Hindlimb muscle (tissue), 1 donor: ENCODE measurements at places on chromosomes 6 and 20. TPM values are rescaled to one million over a fixed set of nuclear protein-coding genes. Genes with fewer than 3 reads are reported as not detected.

DNA sequence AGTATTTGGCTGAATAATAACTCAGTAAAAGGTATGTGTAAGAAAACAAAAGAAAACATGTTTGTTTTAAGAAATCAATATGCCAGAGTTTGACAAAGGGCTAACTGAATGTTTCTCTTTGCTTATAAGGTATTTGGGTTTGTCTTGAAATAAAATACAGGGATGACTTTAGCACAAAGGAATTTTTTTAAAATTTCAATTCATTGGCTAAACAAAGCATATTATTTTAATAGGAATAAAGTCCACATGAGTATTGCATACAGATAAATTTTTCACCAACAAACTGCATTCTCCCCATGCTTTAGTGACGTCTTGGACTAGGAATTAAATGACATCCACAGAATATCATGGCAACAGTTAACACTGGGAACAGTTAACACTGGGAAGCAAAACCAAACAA is 480.0 kb upstream of the JAG1 start:
- no peak for DNase-seq

DNA sequence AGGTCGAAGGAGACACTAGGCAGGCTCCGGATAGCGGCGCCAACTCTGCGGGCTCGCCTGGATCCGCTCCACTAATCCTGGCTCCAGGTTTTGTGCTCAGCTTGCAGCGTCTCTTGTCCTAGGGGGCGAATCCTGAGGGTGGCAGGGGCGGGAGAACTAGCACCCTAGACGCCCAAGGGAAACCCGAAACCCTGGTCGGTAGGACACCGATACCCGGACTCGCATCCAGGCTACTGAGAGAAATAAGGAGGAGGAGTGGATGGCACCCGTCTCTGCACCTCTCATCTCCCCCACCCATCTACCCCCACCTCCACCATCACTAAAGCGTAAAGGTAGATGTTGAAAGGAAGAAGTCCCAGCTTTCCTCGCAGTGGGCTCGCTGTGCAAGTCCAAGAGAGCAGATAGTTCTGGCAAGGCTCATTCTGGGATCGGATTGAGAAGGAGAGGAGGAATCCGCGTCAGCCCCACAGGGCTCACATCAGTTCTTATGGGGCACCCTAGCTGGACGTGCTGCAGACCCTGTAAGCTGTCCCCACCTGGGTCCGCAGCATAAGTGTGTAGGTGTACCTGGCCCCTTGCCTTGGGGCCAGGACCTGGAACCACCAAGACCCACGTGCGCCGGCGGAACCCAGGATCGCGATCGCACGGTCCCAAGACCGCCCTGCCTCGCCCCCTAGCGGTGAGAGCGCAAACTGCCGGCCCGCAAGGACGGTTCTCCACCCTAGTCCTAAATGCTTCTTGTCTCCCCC is 6.9 kb downstream of the SLC32A1 start:
- peak; percentile 55 for DNase-seq

DNA sequence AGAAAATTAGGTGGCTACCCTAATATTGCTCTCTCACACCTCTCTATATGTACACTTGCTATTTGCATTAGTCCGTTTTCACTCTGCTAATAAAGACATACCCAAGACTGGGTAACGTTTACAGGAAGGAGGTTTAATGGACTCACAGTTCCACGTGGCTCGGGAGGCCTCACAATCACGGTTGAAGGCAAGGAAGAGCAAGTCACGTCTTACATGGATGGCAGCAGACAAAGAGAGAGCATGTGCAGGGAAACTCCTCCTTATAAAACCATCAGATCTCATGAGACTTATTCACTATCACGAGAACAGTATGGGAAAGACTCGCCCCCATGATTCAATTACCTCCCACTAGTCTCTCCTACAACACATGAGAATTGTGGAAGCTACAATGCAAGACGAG is 53.4 kb downstream of the EPM2A start:
- no peak for DNase-seq

DNA sequence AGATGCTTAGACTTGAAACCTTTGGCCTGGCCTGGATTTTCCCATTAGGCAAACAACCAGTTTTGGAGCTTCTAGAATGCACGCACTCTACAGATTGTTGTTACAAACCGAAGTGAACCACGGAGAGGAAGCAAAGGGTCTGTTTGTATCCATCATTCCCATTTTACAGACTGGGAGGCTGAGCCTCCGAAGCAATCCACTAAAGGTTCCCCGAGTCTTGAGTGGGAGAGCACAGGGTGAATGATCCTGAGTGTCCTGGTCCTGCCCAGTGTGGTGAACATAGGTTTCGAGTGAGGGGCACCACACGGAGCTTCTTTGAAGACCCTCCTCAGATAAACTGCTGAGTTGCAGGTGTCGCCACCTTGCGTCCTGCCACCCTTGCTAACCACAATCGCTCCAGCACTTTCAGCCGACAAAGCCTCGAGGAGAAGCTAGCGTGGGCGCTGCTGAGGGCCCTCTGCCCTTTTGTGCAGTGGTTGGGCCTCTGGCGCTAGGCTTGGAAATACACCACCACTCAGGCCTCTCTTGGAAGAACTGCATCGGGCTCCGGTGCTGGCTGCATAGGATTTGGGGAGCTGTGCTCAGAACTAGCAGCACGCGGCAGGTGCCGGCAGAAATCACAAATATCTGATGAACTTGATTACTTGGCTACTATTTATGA is 1.4 kb upstream of the PRDM13 start:
- no peak for DNase-seq

- DNase-seq: no peak
Observed at GRCh38 chr6:149223904-149224351, 93.6 kb upstream of the TAB2 start.

DNA sequence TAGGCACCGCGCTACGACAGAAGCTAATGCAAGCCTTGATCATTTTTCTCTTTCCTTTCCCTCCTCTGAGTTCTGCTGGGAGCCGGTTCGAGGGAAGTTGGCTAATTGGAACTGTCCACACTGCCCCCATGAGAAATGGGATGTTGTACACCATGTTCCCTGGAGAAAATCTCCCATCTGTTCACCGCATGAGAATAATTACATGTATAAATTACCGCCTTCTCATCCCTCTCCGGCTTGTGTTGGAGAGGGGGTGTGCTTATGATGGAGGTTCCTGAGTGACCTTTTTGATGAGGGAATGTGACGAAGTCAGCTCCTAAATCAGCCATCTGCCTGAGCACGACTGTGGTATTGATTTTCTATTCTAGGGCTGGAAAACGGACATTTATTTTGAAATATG is 320.2 kb upstream of the SULF2 start:
- DNase-seq: no peak

DNA sequence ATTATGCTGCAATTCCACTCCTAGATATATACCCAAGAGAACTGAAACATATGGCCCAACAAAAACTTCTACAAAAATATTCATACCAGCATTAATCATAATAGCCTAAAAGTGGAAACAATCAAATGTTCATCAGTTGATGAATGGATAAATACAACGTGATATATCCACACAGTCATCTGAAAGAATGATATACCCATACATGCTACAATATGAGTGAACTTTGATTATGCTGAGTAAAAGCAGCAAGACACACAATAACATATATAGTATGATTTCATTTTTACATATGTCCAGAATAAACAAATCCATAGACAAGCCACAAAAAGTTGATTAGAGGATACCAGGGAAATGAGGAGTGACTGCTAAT is 30.7 kb downstream of the CDK19 start:
- DNase-seq: no peak

- no peak for DNase-seq
Observed at GRCh38 chr6:43972179-43972912, 154.9 kb downstream of the MRPL14 start.

DNA sequence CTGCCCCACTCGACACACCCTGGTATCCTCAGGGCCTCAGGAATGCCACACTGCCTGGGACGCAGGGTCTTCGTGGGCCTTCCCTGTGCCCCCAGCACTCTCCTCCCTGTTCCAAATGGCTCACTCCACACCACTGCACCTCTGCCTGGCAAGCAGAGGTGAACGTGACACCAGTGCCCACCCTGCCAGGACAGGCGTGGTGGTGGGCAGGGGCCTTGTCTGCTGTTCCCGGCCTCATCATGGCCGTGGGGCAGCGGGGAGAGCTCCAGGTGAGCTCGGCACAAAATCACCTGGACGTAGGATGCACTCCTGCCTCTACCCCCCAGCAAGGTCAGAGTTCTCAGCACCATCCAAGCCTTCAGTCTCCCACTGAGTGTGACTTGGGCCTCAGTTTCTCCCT is 202.4 kb downstream of the SMOC2 start:
- no peak for DNase-seq

DNA sequence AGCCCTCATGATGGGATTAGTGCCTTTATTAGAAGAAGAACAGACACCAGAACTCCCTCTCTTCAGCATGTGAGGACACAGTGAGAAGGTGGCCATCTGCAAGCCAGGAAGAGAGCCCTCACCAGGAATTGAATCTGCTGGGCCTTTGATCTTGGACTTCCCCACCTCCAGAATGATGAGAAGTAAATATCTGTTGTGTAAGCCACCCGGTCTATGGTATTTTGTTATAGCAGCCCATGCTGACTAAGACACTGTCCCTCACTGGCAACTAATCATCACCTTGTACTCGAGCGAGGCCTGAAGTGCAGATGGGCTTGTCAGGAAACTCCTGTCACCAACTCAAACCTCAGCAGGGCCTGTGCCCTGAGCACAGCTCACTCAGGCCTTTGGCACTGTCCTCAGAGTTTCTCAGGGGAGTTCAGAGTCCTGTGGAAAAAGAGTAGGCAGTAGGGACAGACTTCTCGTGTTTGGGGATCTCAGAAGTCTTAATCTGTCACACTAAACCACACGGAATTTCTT is 62.0 kb downstream of the UST start:
- no peak for DNase-seq

DNA sequence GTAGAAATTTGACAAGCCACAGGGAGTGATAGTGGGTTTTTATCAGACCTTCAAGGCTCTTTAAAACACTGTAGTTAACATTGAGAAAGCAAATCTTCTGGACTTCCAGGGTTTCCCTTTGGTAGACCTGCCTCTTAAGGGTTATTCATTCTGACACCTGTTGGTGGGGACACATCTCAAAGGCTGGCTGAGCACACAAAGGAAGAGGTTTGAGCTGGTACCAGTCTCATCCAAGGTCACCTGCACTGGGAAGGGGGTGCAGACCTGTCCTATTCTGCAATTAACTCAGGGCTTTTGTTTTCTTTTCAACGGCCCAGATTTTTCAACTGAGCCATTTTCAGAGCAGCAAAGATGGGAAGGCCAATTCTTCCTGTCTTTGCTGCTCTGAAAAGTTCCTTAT is 45.6 kb downstream of the EDN1 start:
- no peak for DNase-seq

DNA sequence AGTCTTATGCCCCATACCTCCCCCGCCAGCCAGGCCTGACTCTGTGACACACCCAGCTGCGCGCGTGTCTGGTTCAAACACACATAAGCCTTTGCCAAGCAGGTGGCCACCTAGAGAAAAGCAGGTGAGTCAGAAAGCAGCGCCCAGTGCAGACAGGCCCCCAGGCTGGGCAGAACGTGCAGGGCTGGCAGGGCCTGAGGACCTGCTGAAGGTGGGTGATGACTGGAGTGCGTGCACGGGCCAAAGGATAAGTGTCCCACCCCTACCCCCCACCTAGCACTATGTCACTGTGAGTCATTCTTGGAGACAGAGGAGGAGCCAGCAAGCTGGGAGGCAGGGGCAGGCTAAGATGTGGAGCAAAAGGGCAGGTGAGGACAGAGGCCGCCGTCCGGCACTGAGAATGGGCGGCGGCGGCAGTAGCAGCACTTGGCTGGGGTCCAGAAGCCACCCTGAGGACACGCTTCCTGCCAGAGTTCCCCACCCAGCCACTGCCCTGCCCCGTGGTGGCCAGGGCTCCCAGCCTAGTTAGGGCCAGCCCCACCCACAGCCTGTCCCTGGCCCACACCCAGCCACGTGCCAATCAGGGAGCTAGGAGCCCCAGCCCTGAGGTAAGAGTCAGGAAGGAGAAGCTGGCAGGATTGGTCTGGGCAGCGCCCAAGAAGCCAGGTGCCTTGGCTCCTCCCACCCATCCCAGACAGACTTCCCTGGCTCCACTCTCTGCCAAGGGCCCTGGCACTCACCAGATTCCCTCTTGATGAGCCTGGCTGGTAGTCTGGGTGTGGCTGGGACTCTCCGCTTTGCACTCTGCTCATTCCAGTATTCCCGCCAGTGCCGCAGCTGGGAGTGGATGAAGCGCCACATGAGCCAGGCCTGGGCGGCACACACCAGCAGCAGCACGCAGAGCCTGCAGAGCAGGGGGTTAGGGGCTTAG is 72.7 kb downstream of the TRAM2 start:
- DNase-seq: peak; percentile 51

DNA sequence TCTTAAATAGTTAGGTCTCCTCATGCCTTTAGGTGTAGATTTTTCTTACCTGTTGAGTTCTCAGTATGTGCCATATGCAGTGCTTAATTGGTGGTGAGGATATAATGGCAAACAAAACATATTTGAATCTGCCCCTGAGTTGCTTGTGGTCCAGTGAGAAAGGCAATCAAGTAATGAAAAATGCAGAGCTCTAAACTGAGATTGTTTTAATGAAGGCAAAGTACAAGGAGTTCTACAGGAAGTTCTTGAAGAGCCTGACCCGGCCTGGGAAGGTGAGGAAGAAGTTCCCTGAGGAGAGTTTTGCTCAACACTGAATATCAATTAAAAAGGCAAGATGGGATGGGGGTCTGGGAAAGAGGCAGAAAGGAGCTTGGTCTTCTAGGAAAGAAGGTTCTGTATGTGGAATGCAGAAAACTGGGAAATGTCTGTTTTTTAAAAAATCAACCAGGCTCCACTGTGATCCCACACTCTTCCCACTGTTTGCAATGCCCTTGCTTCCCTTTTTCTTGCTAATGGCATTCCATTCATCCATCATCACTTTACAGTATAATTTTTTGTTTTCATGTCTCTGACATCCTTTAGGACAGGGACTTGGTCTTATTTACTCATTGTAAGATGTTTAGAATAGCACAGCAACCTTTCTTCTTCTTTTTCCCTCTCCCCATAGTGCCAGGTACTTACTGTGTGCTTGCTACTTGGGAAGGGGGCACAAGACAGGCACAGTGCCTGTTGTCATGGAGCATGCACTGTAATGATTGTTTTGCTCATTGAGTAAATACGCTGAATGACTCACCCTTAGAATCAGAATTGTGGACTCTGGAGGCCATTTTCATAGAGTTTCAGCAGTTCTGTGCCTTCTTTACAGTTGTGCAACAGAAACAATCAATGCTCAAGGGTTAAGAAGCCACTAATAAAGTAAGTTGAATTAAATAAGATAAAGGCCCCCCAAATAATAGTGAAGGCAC is 64.3 kb downstream of the ANKS1A start:
- DNase-seq: no peak

SRMS gene
- not detected for polyA plus RNA-seq

SPTLC3 gene
- 1.5 TPM for polyA plus RNA-seq

TCF21 gene
- 0.04 TPM for polyA plus RNA-seq

WFDC11 gene
- not detected for polyA plus RNA-seq

SLC16A10 gene
- 7.6 TPM for polyA plus RNA-seq

GRIK2 gene
- 3.1 TPM for polyA plus RNA-seq

KHDC1 gene
- 5.5 TPM for polyA plus RNA-seq
